ENCODE measurements at places on chromosomes 4 and X. TPM values are rescaled to one million over a fixed set of nuclear protein-coding genes. Genes with fewer than 3 reads are reported as not detected.

GRCh38 chr4:150038335-150039076, 39.7 kb upstream of the DCLK2 start:
- no peaks in the 10 kb centered on the region for H3K36me3 ChIP-seq
- H3K27me3 ChIP-seq, result peaks cover 4% of the 10 kb centered on the region
- DNase-seq, result no peak
- no peak overlapping the region for H3K4me3 ChIP-seq

Gene ADAMTS3
- 2.1 TPM for total RNA-seq

Gene FAM199X
- 17.2 TPM for total RNA-seq

DNA sequence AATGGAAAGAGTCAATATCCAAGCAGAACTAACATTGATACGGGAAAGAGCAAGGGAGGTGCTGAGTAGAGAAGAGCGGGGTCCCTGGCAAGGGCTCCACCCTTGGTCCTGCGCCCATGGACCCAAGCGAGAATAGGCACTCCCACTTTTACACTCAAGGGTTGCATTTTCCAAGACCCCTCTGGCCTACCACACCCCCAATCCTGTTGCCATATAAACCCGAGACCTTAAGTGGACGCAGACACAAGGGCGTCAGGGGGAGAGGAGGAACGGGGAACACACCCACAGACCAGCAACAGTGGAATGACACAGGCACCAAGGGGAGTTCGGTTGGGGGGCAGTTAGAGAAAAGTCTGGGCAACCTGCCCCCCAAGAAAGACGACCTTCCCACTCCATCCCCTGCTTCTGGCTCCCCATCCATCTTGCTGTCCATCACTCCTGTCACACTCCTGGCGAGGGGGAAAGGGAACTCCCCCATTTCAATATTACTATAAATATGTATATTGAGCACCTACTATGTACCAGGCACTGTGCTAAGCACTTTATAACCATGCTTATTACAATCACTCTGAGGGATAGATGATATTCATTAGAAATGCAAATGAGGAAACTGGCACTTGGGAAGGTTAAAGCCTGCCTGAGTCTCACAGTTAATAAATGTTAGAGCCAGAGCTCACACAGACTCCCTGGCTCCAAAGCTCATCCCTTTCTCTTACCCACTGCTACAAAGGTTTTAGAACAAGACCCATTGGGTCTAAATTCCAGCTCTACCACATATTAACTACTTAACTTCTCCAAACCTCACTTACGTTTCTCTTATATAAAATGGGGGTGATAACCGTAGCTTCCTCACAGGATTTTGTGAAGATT, 51.7 kb downstream of the SCD5 start:
- no peak overlapping the region for H3K4me3 ChIP-seq
- H3K27me3 ChIP-seq, result no peaks in the 10 kb centered on the region
- DNase-seq, result no peak

Gene WFS1
- 37.5 TPM for total RNA-seq

- H3K36me3 ChIP-seq, result peaks cover 3% of the 10 kb centered on the region
- peak overlapping the region; percentile 99 for H3K27ac ChIP-seq
- no peaks in the 10 kb centered on the region for H3K4me1 ChIP-seq
- H3K27me3 ChIP-seq, result no peaks in the 10 kb centered on the region
Measured at GRCh38 chr4:145098675-145099037, 545 bp downstream of the ABCE1 start.

DNA sequence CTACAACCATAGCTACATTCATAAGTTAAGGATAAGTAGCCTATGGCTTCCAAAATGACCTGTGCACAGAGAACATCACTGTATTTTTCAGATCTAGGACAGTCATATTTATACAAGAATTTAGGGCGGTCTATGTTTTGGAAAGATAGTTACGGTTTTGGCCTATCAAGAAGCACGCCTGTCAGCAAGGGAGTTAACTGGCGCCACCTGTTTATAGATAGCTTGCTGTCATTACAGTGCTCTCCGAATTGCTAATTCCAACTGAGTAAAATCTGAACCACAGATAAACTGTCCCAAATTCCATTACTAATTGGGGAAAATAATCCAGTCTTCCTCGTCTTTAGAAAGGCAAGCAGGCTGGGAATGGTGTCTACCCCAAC, 646 bp downstream of the ABCB7 start:
- no peak overlapping the region for H3K27ac ChIP-seq
- peak overlapping the region; percentile 69 for H3K4me3 ChIP-seq
- H3K36me3 ChIP-seq, result no peaks in the 10 kb centered on the region
- H3K4me1 ChIP-seq, result no peaks in the 10 kb centered on the region
- H3K27me3 ChIP-seq, result no peaks in the 10 kb centered on the region
- DNase-seq, result peak; percentile 1

DNA sequence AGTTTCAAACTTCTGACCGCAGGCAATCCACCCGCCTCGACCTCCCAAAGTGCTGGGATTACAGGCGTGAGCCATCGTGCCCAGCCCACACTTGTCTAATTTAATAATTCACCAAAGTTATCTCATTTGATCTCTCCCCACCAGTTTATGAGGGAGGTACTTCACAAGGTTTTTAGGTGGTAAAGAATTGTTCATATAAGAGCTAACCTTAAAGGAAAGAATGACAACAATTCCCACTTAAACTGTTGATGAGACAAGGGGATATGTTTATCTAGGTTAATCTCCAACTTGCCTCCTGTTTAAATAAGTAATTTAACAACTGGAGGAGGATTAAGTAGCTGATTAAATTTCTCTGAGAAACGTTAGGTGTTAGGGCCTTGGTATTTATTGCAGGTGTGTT, 117.6 kb upstream of the CBLL2 start:
- H3K4me1 ChIP-seq, result no peaks in the 10 kb centered on the region
- H3K27me3 ChIP-seq, result no peaks in the 10 kb centered on the region
- H3K36me3 ChIP-seq, result no peaks in the 10 kb centered on the region
- H3K4me3 ChIP-seq, result no peak overlapping the region

Gene ADGRG2
- total RNA-seq, result under 0.01 TPM

Gene TMEM150C
- total RNA-seq, result 1.2 TPM

Gene IL3RA
- total RNA-seq, result not detected

Gene MAGEC2
- total RNA-seq, result 0.17 TPM

All from fibroblast of lung (primary cell).